ENCODE measurements at places on chromosomes 2 and 18.

GRCh38 chr2:221370857-221371211, 201.3 kb downstream of the EPHA4 start:
- DNase-seq: no peak

- no peak for DNase-seq
These were observed 48.1 kb downstream of the CYTIP start for GRCh38 chr2:157395811-157396210.

DNA sequence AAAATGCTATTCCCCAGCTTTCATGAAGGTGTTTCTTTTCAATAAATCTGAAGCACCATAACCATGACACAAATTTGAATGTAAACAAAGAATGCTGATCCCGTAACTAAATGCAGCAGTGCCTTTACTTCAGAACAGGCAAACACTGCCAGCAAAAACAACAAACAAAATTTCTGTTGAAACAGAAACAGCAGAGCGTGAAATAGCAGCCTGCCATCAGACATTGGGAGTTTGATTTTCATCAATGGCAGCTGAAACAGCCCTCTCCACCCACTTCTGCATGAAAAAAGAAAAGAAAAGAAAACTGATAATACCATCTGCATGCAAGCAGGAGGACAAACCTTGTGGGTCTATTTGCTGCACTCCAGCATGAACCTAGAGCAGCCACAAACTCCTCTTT, 128.3 kb downstream of the CDH2 start:
- no peak for DNase-seq

DNA sequence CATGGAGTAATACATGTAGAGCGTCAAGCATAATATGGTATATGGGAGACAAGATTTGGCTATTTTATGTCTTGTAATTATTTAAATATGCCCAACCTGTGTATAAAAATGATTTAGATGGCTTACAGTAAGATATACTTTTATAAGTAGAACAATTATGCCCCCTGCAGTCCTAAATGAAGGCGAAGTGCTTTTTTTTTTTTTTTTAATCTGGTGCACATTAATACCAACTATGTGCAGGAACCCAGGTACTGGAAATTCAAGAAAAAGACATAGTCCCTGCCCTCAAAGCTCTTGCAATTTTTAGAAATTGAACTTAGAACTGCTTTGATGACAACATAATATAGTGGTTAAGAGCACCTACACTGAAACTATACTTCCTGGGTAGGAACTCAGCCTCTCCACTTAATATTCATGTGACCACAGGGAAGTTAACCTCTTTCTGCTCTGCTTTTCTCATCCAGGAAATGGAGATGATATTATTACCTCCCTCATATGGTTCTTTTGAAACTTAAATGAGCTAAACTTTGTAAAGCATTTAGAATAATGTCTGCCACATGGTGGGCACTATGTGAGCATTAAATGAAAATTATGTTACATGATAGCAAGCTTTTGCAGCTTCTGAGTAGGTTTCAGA, 38.1 kb downstream of the AFTPH start:
- no peak for DNase-seq

GRCh38 chr18:44533071-44533470, 147.6 kb upstream of the SETBP1 start:
- no peak for DNase-seq

DNA sequence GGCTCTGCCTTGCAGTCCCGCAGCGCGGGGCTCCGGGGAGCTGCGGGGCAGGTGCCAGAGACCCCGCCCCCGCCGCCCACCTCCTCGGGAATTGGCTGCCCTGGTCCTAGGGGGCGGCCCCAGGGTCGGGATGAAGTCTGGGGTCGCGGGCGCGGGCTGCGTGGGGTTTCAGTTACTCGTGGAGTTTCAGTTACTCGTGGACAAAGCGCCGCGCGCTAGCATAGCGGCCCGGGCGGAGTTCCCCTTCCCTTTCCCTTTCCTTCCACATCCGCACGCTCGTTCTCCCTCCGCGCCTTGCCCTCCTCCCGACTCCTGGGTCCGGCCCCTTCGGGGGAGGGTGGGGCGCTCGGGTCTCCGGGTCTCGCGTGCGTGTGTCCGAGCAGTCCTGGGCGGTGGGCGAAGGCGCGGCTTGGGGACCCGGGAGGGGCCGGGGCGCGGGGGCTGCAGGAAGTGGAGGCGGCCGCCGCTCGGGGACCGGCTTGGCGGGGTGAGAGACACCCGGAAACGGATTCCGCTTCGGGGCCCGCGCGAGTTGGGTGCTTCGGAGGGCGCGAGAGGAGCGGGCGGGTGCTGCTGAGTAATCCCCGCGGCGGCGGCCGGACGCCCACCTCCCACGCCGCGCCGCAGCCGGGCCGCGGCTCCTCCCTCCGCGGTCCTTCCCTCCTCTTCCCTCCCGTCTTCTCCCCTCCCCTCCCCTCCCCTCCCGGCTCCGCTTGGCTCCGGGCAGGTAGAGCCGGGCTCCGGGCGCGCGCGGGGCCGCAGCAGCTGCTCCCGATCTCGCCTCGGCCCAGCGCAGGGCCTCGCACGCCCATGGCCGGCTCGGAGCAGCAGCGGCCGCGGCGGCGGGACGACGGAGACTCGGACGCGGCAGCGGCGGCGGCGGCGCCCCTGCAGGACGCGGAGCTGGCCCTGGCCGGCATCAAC, at the start of gene TTC39C:
TTC39C (plus strand) TSS at position 693 of the 924 bp plus-strand sequence; CDS start at position 811, 118 bp downstream.
- peak; percentile 68 for DNase-seq

- no peak for DNase-seq
These were observed 49.3 kb upstream of the FOSL2 start for GRCh38 chr2:28343184-28343942.

DNA sequence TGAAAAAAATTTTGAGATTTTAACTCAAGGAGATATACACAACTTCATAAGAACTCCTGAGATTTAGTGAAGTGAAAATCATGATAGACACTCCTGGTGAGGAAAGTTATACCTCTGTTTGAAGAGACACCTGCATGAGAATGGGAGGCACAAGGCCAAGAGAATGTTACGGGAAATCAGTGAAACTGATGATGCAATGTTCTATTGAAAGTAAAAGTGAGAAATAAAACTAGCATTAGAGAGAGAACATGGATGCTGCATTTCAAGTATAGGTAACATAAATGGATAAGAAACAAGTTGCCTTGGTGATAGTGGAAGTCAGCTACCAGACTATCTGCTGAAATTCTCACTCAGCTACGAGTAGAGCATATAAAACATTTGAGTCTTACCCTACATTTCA, 562.1 kb upstream of the FANCL start:
- DNase-seq: no peak

GRCh38 chr2:42914314-42914713, 121.9 kb upstream of the HAAO start:
- no peak for DNase-seq

DNA sequence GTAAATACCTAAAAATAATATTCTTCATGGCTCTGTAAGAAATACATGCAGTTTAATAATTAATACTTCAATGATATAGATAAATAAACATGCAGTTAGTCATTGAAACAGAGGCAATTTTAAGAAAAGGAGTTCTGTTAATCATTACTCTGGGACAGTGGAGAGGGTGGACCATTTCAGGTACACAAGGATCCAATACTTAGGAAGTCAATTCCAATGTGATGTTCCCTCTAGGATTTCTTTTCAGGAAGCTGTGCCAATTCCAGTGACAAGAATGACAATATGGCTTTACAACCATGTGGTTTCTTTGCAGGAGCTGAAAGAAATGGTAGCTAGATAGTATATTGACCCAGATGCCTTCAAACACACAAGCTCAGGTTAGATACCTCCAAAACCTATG, 175.8 kb upstream of the NETO1 start:
- no peak for DNase-seq

DNA sequence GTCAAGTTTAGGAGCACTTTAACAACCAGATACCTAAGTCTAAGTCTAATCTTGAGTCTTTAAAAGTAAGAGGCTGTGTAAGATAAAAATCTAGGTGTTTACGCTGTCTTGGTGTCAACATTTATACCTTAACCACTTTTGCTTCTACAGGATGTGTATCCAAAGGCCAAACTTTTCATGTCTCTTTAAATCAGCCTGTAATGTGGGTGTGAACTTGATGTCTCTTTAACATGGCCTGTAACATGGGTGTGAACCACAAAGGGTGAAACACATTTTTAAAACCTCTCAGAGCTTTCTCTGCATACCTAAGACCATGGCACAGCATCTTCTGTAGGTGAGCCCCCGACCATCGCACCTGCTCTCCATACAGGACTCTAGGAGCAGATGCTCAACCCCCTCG, 40.4 kb downstream of the SH3YL1 start:
- DNase-seq: no peak

DNA sequence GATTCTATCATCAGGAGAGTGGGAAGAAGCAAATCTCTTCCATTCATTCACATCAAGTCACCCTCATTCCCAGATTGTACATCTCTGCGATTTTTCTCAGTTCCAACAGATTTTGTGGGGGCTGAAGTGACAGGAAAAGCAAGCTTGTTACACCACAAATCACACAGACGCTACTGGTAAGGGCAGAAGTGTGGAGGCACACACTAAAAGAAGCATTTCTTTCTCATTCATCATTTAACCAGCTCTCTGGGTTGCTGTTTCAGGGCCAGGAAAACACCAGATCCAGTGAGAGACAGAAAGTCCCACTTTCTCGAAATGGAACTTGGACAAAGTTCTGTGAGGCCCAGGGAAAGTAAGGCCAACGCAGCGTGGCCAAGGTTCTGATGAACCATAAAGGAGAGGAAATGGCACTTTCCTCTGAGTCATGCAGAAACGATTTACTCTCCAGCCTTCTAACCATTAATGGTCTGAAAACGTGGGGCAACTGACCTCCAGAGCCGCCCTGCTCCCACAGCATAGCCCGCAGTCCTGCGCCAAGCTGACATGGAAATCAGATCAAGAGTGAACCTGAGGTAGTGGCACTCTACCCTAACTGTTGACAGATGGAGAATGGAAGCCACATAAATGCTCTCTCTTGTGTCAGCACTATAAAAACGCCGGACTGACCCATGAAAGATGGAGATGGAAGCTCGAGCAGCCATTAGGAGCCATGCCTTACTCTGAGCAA, 191.0 kb downstream of the C1D start:
- no peak for DNase-seq

- no peak for DNase-seq
These were observed 143.6 kb downstream of the AFF3 start for GRCh38 chr2:99998651-99999320.

- no peak for DNase-seq
These were observed 156.6 kb downstream of the TWIST2 start for GRCh38 chr2:239004274-239005015.

GRCh38 chr2:168641636-168642035, 160.8 kb upstream of the NOSTRIN start:
- DNase-seq: no peak

DNA sequence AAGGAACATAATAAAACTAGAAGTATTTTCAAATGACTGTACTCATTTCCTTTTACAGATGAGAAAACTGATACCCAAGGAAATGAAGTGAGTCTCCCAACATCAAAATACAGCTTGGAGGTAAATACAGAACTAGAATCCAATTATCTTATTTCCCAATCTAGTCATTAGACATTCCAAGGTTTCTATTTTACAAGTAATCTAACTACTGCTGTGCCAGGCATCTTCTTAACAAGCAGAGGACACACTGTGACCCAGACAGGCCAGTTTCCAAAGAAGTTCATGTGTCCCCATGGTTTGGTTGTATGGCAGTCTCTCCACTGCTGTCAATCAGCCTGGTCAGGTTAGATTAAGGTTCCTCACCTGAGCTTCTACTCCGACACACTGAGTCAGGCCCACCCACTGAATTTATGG, 143.5 kb downstream of the THADA start:
- DNase-seq: no peak

GRCh38 chr2:19677215-19677777, 224.5 kb downstream of the TTC32 start:
- no peak for DNase-seq

DNA sequence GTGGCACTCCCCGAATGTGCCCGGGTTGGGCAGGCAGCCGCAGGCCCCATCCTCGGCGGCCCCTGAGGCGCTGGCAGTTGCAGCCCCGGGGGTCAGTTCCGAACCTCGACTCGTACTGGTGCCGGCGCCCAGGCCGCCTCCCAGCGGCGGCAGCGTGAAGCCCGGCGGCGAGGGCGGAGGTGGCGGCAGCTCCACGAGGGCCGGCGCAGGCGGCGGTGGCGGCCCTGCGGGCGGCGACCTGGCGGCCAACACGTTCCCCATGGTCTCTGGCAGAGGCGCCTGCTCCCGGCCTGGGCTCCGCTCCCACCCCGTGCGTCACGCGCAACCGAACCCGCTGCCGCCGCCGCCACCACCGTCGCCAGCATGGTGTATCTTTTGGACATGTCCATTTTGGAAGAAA, 196.3 kb downstream of the CCDC74A start:
- DNase-seq: no peak

- DNase-seq: no peak
These were observed 155.0 kb upstream of the SLC8A1 start for GRCh38 chr2:40606862-40607261.

- no peak for DNase-seq
These were observed 60.6 kb upstream of the SLC16A14 start for GRCh38 chr2:230129343-230129742.

DNA sequence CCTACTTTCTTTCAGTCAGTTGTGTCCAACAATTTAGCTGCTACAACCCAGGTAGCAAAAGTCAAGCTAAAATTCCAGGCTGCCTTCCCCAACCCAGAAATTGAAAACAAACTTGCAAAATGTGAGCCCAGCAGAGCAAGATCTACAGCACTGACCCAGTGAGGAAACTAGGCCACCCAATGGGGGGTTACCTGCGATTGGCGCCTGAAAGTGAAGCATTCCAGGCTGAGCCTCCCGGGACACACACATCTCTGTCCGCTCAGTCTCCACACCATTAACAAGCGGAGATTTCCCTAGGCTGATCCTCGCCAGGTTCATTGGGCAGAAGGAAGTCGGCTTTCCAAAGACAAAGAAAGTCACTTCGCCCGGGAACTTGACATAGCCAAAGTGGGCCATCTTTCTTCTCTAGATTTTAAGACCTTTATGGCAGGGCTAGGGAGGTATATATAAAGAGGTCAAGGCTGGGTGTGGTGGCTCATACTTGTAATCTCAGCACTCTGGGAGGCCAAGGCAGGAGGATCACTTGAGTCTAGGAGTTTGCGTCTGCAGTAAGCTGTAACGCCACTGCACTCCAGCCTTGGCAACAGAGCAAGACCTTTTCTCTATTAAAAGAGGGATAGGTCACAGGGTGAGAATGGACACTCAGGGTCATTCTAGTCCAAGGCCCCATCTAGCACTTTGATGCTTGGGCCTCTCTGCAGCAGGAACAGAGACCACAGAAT, 53.6 kb downstream of the TTC32 start:
- no peak for DNase-seq

- no peak for DNase-seq
These were observed 78.2 kb upstream of the UGP2 start for GRCh38 chr2:63763391-63763941.

DNA sequence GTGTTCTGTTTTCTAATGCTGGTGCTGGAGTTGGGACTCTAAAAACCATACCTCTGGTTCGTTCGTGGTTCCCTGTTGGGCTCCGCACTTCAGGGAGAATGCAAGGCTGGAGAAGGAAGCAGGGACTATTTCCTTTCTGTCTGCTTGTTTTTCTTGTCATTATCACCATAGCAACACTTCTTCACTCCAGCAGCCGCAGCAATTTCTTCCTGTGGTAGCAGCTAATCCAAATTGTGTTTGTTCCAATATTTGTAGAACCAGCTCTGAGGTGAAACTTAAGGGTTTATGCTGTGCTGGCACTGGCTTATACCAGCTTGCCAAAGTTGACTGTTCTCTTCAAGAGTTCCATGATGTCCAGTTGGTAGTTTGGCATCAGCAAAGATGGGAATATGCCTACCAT, 301.4 kb upstream of the SYT4 start:
- DNase-seq: no peak
